T follicular helper cell (primary cell): ENCODE measurements at places on chromosomes 6 and 20.

DNA sequence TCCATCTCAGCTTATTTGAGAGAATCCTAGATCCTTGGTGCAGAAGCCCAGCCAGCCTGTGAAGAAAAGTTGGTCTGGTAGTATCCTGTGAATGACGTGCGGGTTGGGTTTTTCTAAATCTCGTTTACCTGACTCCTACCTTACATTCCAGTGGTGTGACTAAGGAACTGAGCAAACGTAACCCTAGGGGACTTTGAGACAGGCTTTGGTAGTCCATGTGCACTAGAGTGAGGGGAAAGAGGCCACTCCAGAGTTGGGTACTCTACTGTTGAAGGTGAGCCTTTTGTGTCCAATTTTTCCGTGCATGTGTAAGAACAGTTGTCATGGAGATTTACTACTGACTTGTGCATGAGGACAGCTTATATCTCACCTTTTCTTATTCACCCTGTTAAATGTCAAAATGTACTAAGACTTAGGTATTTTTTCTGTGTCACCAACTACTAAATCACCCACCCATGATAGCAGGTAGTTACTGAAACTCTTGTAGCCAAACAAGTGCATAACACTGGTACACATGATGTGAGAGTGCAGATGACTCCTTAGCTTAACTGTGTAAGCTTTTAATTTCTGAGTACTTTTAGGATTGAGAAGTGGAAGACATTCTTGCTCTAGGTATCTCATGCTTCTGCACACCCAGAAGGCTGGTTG lies 26.3 kb upstream of the PLCG1 start:
- DNase-seq: no peak

DNA sequence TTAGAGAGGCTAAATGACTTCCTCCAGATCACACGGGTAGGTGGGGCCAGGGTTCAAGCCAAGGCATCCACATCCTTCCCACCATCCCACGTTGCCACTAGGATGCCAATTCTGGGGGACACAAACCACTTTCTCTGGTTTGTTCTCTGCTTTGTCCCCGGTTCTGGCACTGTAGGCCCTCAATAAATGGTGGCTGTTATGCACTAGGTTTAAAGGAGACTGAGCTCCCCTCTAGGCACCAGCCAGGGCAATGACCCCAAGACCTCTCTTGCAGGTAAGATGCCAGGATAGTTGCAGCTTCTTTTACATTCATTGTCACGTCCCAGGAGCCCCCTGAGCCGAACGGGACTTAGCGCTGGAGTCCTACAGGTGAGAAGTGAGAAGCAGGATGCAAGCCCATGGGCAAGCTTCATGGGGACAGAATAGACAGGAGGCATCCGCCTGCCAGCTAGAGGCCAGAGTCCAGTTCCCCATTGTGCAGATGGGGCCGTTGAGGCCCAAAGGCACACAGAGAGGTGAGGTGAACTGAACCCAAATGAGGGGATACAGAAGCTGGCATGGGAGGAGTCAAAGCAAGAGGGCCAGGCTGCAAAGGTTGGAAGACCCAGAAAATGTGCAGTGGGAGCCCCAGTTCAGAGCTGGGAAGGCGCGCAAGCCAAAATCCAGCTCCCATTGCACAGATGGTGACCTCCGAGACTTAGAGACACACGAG lies 677 bp downstream of the PXMP4 start:
- no peak for DNase-seq

DNA sequence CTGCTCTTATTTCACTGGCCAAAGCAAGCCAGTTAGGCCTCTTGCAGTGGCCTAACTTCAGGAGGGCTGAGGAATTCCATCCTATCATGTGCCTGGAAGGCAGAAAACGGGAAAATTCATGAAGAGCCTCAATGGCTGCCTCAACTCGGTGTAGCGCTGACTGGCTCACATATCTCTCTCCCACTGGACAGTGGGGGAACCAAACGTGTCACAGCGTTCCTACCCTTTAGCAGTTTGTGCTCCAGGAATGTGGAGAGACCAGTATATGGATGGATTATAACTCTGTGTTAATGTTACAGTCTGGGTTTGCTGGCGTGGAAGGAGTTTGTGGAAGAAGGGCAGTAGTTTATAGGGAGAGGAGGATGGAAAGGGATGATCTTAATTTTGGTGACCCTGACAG lies 11.8 kb upstream of the C2 start:
- DNase-seq: no peak

- DNase-seq: no peak
Measured at GRCh38 chr20:36317675-36318074, 11.5 kb downstream of the DLGAP4 start.

DNA sequence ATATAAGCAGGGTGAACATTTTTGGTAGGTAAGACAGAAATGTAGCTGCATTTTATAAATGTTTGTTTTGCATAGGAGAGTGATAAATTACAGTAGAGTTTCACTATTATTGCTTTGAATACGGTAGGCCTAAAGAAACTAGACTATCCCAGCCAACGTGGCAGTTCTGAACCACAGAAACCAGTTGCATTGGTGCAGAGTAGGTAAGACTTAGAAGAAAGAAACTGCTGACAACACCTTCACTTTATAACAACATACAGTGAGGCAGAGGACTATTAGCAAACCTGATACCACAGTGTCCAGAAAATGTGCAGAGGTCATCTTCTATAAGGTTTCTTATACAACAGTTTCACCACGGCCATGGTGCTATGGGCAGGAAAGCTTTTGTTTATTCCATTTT lies 566.1 kb downstream of the KIF16B start:
- no peak for DNase-seq

DNA sequence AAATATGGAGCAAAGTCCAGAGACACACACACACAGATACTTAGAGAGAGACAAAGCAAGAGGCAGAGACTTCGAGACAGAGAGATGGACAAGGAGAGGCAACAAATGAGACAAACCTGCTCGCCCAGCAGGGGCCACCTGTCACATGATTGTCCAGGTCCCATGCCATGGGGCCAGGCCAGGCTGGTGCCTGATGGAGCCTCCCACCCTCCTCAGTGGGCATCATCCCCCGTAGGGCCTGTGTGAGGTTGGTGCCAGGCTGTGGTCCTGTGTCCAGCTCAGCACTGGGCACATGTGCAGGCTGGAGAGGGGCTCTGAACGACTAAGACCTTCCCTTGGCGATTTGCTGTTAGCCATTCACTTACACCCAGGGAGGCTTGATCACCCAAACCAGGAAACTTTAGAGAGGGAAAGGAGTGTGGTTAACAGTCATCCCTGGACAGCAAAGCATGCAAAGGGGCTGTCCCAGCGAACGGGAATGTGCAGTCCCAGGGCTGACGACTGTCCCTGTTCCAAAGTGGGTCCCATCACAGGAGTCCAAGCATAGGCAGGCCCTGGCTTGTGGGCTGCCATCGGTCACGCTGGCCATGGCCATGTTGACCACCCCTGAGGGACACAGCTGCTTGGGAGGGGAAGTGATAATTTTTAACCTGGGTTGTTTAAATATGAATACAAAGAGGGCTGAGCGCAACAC lies 38.4 kb upstream of the PHACTR3 start:
- DNase-seq: no peak

DNA sequence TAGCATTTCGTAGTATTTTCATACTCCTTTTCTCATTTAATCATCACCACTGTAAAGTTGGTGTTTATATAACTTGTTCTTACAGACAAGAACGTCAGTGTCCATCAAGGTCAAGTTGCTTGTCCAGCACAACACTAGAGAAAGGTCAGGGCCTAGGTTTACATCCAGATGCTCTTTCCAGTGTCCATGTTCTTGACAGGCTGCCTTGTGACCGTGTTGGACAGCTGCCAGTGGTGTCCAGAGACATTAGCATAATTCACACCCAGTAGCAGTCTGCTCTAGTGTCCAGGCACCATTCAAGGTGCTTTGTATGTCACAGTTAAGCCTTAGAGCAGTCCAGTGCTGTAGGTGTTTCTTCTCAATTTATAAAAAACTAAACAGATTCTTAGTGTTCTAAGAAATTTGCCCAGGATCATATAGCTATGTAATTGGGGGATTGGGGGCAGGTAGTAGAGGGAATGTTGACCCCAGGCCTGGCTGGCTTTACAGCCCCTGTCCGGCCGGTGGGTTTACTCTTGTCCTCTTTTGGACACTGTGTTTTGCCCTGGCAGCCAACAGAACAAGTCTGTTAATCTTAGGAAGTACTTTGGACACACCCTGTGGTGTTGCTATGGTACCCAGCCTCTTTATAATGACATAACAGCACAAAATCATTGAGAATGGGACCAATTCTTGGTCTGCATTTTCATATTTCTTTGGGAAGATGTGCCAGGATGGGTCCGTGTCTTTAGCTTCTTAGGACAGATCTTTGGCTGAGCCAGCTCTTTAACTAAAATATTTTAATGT lies 8.0 kb downstream of the STK35 start:
- no peak for DNase-seq

GRCh38 chr6:83270971-83271719 lies 78.0 kb downstream of the RWDD2A start:
- no peak for DNase-seq
